CD8-positive, alpha-beta memory T cell (primary cell): ENCODE measurements at places on chromosomes 12 and 14. TPM values are rescaled to one million over a fixed set of nuclear protein-coding genes. Genes with fewer than 3 reads are reported as not detected.

The KLHL33 gene
- 0.09 TPM for total RNA-seq

- H3K27ac ChIP-seq = no peak overlapping the region
- no peaks in the 10 kb centered on the region for H3K36me3 ChIP-seq
- H3K27me3 ChIP-seq = no peaks in the 10 kb centered on the region
- DNase-seq = no peak
These were observed 177.1 kb upstream of the SLC38A2 start for GRCh38 chr12:46549527-46550265.

The BCL2L2 gene
- 1.0 TPM for total RNA-seq

The CLEC4C gene
- not detected for total RNA-seq

DNA sequence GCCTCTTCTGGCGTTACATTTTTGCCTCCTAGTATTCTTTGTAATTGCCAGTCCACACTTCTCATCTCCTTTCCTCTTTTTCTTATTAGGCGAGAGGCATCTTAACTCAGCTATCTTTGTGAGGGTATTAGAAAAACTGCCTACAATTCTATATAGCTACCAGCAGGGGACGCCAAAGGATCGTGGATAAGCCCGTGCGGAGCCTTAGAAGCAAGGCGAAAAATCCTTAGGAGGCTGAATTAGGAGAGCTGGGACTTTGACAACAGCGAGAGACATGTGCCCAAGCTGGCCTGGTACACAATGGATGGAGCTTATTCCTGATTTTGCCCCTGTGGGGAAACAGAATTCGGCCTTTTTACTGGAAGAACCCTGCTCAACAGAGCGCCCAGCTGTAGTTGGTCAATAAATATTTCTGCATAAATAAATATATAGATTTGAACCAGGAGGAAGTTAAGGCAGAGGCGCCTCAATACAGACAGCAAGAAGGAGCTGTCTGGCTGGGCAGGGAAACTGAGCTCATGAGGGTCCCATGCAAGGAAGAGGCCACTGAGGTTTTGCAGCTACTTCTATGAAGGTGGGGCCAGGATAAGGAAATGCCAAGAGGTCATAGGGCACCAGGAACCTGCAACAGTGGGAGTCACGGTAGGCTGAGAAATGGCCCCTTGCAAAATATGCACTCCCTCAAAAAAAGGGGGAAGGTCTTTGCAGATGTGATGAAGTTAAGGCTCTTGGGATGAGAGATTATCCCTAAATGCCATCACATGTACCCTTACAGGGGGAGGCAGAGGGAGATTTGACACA, 14.6 kb upstream of the RBM19 start:
- H3K27ac ChIP-seq = no peak overlapping the region
- no peaks in the 10 kb centered on the region for H3K36me3 ChIP-seq
- no peaks in the 10 kb centered on the region for H3K4me1 ChIP-seq
- DNase-seq = no peak
- peaks cover 8% of the 10 kb centered on the region for H3K27me3 ChIP-seq
- H3K4me3 ChIP-seq = no peak overlapping the region

DNA sequence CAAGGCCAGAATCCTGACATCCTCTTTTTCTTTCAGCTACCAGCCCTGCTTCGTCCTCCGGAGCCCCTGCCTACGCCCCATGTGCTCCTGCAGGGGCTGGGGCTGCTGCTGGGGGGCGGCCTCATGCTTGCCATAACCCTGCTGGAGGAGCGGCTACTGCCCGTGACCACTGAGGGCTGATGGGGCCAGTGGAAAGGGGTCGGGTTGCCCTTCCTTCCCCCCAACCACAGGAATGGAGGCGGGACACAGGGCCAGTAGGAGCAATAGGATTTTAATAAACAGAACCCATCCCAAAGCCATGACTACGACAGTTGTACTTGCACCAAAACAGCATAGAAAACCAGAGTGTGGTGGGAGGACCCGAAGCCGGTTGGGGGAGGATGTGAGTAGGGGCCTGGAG, 7.7 kb downstream of the SLC39A5 start:
- H3K36me3 ChIP-seq = peaks cover 10% of the 10 kb centered on the region
- no peak overlapping the region for H3K4me3 ChIP-seq
- no peak for DNase-seq
- H3K27me3 ChIP-seq = no peaks in the 10 kb centered on the region

GRCh38 chr12:38664661-38665269, 240.6 kb downstream of the CPNE8 start:
- no peaks in the 10 kb centered on the region for H3K36me3 ChIP-seq
- H3K27me3 ChIP-seq = no peaks in the 10 kb centered on the region
- no peak overlapping the region for H3K4me3 ChIP-seq
- no peaks in the 10 kb centered on the region for H3K4me1 ChIP-seq
- no peak overlapping the region for H3K27ac ChIP-seq

DNA sequence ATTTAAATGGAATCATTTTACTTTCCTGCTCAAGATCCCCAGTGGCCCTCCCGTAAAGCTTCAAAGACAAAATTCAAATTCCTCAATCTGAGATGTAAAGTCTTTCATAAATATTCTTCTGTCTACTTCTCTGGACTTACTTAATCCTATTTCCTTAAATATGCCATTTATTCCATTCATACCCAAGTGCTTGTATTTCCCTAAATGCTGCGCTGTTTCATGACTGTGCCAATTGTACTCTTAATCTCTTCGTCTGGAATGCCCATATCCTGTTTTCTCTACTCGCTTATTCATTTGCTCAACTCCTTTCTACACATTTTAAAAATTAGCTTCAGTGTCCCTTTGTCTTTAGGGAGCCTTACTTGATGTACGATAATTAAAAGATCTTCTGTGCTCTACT, 280.1 kb downstream of the CPNE8 start:
- no peak for DNase-seq
- no peak overlapping the region for H3K4me3 ChIP-seq
- no peak overlapping the region for H3K27ac ChIP-seq
- no peaks in the 10 kb centered on the region for H3K36me3 ChIP-seq

DNA sequence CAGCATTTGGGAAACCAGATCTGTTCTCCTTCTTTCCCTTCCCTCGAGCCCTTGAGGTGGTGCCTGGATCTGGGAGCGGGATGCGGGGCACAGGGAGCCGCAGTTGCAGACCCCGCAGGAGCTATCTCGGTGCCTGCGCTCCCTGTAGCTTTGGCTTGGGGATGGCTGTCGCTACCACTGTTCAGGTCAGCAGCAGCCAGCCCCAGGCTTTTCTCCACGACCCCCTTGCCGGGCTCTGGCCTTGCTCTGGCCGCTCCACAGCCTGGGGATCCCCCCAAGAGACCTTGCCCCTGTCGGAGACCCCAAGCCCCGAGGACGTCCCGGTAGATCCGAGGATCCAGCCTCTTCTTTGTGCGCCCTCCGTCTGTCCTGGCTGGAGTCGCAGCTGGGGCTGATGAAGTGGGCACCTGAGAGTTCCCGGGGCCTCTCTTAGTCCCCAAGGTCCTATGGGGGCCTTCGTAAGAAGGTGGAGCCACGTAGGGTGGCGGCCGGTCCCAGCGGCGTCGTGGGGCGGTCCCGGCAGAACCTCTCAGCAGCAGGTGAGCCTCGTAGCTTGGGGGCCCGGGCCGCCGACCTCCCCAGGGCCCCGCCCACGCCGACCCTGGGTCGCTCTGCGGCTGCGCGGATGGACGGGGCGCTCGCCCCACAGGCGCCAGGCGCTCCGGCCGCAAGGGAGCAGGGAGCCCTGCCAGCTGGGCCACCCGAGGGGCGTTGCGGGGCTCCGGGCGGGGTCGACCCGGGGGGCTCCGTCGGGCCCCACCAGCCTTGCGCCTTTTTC, 1.3 kb downstream of the DDN start:
- peak; percentile 58 for DNase-seq
- peaks cover 36% of the 10 kb centered on the region for H3K27me3 ChIP-seq
- H3K36me3 ChIP-seq = peaks cover 10% of the 10 kb centered on the region
- peak overlapping the region; percentile 50 for H3K4me3 ChIP-seq
- no peak overlapping the region for H3K27ac ChIP-seq
- peaks cover 36% of the 10 kb centered on the region for H3K4me1 ChIP-seq

The CRACR2A gene
- 27.3 TPM for total RNA-seq

DNA sequence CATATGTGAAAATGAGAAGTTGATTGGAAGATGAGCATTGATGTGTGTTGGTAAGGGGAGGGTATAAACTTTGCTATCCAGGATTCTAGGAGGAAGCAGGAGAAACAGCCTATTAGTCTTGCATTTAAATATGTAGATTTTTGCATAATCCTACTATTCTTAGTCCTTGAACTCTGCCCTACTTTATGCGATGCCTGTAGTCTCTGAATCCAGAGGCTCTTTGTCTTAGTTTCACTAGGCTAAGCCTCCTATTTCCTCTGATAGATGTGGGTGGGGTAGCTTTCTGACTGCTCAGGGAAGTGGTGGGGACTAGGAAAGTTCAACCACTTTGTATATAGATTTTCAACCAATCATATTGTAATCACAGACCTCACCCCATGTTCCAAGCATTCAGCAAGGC, 49.5 kb upstream of the KCNC2 start:
- no peaks in the 10 kb centered on the region for H3K36me3 ChIP-seq
- no peaks in the 10 kb centered on the region for H3K4me1 ChIP-seq
- H3K27me3 ChIP-seq = no peaks in the 10 kb centered on the region
- no peak overlapping the region for H3K4me3 ChIP-seq
- DNase-seq = no peak

DNA sequence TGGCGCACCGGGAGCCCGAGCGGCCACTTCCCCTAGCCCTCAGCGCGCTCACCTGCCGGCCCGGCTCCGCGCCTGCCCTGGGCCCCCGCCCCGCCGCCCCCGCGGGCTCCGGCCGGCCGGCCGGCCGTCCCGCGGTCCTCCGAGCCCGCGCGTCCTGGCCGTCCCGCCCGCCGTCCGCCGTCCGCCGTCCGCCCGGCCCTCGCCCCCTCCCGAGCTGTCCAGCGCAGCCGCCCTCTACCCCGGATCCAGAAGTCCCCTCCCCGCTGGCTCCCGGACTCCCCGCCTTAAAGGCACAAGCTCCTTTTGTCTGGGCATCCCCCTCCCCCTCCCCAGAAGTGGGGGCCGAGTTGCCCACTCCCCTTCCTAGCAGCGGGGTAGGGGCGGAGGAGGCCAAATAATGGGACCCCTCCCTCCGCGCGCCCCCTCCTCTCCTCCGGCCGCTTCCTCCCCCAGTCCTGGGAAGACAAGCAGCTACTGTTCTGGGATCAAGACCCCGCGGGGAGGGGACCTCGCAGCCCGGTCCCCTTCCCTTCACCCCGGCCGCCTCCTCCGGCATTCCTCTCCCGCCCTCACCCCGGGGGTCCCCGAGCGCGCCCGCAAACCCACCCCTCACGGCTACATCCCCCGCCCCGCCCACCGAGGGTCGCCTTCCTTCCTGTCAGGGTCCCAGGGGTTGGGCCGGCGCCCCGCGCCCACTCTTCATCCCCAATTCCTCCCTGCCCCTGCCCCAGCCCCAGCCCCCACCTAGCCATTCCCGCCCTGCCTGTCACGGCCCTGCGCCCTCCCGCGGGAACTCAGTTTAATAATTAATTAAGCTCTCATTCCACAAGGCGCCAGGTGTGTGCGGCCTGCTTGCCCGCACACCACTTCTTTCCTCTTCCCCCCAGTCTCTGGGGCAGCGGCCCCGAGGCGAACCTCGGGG, at the start of gene ADCY6:
Gene ADCY6, minus strand, starts transcription at position 236 of the 922 bp plus-strand sequence. CDS start 5,655 bp downstream, outside the sequence.
- no peak within 1 kb of the TSS for H3K4me3 ChIP-seq
- H3K36me3 ChIP-seq = no peaks in the 10 kb centered on the region
- DNase-seq = no peak

The SLCO1B1 gene
- not detected for total RNA-seq

The TMEM260 gene
- 10.8 TPM for total RNA-seq

DNA sequence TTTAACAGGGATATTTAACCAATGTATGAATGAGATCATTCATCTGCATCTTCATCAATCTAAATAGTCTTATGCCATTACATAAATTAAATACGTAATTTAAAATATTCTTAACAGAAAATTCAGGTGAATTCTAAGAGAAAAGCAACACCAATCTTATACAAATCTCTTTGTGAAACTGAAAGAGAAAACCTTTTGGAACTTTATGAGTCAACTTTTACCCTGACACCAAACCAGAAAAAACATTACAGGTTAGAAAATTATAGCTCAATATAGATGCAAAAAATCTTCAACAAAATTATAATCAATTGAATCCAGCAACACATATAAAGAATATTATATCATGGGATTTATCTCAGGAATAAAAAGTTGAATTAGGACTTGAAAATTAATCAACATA, 3.4 kb downstream of the GLIPR1L1 start:
- no peaks in the 10 kb centered on the region for H3K36me3 ChIP-seq
- peaks cover 7% of the 10 kb centered on the region for H3K4me1 ChIP-seq
- DNase-seq = no peak
- H3K27ac ChIP-seq = no peak overlapping the region
- no peaks in the 10 kb centered on the region for H3K27me3 ChIP-seq
- no peak overlapping the region for H3K4me3 ChIP-seq

GRCh38 chr12:93245543-93245942, 132.2 kb upstream of the NUDT4 start:
- DNase-seq = peak; percentile 68
- H3K36me3 ChIP-seq = no peaks in the 10 kb centered on the region
- H3K27me3 ChIP-seq = no peaks in the 10 kb centered on the region
- H3K4me1 ChIP-seq = peaks cover 31% of the 10 kb centered on the region

DNA sequence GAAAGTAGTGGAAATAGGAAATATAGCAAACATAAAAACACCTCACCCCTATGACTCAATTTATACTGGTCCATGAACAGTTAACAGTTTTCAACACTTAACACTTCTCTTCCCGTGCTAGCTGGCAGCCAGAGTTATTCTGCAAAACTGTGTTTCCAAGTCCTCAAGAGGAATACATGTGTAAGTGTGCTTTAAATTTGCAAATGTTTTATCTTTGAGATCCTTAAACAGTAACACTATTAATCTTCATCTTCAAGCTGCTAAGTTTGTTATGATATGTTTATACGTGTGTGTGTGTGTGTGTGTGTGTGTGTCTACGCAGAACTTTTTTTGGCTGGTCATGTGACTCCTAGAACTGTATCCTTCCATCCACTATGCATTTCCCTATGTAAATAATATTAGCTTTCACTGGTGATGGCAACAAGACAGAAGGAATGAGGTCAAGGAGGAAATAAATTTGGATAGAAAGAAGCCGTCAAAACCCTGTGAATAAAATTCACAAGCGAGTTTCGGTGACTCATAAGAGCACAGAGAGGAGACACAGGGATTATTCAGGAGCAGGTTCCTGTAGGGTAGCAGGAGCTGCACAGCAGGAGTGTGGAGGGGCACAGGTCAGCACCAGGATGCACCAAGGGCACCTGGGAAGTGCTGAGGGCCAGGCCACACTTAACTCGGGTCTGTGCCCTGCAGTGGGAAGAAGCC, 105.9 kb upstream of the ETV6 start:
- H3K36me3 ChIP-seq = no peaks in the 10 kb centered on the region
- DNase-seq = no peak
- no peak overlapping the region for H3K27ac ChIP-seq
- H3K4me1 ChIP-seq = peaks cover 60% of the 10 kb centered on the region
- no peaks in the 10 kb centered on the region for H3K27me3 ChIP-seq
- H3K4me3 ChIP-seq = no peak overlapping the region

The ASCL1 gene
- total RNA-seq = not detected

DNA sequence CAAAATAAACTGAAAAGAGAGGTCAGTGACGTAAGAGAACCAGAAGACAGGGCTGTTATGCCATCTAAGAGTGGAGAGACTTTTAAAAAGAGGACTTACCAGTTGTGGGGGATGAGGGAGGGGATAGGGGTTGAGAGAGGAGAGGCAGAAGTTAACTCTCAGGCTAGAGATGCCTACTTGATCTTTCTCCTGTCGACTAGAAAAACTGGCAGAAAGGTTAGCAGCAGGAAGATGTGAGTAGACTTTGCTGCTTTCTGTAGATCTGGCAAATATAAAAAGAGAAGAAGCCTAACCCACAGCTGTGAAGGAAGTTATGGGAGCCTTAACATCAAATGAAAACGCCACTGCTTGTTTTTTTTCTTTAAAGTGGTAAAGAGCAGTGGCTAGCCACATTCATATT, 10.7 kb downstream of the CREBL2 start:
- H3K27me3 ChIP-seq = no peaks in the 10 kb centered on the region
- H3K4me3 ChIP-seq = peak overlapping the region; percentile 5
- peaks cover 48% of the 10 kb centered on the region for H3K4me1 ChIP-seq
- H3K36me3 ChIP-seq = no peaks in the 10 kb centered on the region
- H3K27ac ChIP-seq = no peak overlapping the region
